Astrocyte of the spinal cord (primary cell): ENCODE measurements at places on chromosomes 12 and 14.

GRCh38 chr12:93704122-93704521, 26.9 kb downstream of the CRADD start:
- DNase-seq = no peak

GRCh38 chr14:52950410-52950897, 396 bp downstream of the FERMT2 start:
- peak; percentile 51 for DNase-seq

DNA sequence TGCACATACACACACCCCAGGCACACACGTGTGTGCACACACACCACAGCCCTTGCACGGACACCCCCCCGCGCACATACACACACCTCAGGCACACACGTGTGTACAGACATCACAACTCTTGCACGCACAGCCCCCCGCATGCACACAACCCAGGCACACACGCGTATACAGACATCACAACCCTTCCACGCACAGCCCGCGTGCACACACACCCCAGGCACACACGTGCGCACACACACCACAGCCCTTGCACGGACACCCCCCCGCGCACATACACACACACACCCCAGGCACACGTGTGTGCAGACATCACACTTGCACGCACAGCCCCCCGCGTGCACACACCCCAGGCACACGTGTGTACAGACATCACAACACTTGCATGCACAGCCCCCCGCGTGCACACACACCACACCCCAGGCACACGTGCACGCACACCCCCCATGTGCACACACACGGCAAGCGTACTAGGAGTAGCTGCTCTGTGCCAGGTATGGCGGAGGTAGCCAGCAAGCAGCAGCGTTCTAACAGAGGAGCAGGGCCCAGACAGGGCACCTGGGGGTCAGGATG, 18.2 kb upstream of the ANKLE2 start:
- no peak for DNase-seq

DNA sequence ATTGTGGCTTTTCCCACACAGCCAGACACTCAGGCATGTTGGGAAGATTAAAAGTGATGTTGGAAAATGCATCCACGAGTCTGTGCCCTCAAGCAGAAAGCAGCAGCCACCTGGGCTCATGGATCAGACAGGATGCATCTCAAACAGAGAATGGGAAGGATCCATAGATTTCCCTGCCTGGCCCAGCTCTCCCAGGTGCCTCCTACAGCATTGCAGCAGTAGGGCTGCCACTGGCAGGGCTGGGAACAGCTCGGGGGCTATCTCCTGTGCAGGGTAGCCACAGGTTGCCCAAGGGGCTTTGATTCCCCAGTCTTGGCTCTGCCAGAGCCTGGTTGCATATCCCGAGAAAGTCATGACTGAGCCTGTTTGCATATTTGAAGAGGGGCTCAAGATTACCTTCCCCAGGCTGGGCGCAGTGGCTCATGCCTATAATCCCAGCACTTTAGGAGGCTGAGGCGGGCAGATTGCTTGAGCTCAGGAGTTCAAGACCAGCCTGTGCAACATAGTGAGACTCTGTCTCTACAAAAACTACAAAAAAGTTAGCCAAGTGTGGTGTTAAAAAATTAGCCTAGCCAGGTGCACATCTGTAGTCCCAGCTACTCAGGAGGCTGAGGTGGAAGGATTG, 19.5 kb downstream of the C14orf132 start:
- DNase-seq = no peak

DNA sequence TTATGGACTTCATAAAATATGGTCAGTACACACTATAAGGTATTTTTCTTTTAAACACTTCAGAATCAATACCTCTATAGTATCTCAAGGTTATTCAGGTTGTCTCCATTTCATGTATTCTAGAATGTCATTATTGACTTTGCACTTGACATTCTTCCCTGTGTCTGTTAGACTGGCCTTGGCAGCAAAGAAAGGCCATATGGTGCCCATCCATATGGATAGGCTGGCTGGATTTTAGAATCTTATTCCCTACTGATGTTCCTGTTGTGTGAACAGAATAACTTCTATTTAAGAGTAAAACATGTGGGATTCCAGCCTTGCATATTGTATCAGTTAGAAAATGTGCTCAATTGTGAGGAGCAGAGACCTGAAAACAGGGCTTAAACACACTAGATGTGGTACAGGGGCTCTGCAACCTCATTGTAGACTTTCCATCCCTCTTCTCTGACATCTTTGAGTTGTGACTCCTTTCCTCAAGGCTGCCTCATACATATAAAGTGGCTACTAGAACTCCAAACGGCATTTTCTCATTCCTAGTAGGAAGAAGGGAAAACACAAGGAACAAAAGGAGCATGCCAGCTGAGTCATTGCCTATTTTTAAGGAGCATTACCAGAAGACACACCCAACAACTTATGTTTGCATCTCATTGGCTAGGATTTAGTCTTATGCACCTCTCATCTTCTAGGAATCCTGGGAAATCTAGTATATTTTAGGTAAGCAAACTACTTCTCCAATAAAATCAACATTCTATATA, 221.2 kb upstream of the TMPO start:
- DNase-seq = no peak

DNA sequence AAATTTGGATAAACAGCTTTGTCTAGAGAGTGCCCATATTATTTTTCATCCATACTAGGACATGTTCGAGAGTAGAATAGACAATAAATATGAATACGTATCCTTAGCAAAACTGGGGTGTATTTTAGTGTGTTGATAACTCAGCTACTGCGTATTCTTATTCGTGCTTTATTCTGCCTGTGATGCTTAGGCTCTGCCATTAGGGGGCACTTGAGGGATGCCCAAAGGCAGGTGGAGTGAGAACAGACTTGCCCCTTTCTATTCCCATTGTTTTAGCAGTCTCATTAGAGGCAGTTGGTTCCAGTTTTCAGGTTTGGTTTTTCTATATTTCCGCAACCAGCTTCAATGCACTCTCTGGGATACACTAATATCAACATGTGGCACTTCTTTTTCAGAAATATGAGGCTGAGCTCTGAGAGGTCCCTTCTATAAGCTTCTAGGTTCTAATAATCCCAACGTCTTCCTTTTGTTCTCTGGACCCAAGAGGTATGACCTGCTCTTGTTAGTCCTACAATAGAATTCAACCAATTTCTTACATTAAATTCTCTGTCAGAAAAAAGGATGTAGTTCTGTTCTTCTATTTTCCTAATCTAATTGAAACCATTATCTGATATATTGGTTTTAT, 985.7 kb upstream of the FBXO33 start:
- DNase-seq = no peak

DNA sequence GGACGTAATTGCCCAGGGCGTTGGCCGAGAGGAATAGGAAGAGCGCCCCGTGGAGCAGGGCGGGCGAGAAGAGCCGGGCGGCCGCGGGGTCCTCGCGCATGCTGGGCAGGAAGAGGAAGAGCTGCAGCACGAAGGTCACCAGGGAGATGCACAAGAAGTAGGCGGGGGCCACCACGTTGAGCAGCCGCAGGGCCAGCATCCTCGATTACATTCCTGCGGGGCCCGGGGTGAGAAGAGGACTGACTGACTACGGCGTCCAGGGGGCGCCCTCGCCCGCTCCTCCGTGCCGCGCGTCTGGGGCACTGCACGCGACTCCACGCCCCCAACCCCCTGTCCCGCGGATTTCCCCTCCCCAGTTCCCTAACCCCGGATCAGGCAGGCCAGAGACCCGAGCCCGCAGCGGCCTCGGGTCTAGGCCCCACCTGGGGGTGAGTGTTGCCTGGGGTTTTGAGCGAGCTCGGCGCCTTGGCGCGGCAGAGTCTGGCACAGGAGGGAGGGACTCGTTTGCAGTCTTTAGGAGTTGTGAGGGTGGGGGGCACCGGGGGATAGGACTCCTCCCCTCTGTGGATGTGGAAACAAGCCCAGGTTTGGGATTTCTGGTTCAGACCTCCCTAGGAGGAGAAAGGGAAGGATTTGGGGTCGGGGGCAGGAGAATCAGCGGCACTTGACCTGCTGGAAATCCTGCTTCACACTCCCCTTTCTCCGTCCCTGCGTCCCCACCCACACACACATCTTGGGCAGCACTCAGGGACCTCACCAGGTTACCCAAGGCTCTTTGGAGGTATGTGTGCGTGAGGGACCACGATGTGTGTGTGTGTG, 1.8 kb downstream of the ZDHHC22 start:
- no peak for DNase-seq

DNA sequence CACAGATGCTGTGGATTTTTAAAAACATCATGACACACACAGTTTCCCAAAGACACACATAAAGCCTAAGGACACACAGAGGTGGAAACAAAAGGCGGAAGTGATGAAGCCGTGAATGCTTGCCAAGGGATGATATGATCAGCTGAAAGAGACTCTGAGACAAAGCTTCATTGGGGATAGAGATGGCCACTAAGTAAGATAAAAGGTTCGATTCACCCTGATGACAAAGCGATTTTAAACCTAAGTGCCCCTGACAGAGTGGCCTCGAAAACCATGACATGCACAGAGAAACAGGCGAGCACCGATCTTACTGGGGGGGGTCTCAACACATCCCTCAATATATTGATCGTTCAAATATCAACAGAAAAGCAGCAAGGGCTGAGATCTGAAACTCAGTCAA, 20.3 kb upstream of the EIF5 start:
- DNase-seq = no peak

GRCh38 chr12:78028426-78028825, 197.7 kb downstream of the NAV3 start:
- DNase-seq = no peak

DNA sequence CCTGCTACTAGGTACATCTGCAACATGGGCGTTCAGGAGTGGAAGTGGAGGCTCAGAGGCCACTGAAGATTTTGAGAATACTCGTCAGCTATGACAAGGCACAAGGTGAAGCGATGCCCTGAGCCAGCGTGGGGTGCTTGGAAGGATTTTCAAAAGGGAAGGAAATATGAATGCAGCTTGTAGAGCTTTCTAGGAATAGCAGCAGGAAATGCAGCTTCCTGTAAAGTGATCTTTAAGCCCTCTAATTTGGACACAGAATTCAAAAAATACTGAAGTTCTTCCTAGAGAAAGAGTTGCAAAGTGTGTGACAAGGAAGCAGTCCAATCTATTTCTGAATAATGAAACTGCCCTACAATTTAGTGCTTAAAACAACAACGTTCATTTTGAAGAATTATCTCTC, 13.2 kb upstream of the C1S start:
- no peak for DNase-seq

DNA sequence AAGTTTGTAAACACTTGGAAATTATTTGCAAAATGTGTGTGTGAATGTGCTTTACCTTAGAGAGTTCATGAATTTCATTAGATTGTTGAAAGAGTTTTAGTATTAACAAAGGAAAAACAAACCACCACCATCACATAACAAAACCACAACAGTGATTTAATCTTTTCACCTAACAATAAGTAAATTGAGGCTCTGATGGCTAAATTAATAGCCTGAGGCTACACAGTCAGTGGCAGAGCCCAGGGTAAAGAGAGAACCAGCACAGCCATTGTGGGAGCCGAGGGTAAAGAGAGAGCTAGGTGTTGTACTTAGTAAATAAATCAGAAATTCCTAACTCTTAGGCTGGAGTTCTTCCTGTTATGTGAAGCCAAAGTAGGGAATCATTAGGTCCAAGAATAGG, 51.2 kb upstream of the CAPRIN2 start:
- no peak for DNase-seq

- DNase-seq = no peak
Observed at GRCh38 chr14:50103558-50103957, 12.8 kb downstream of the VCPKMT start.

GRCh38 chr12:101086490-101087135, 123.4 kb downstream of the SLC5A8 start:
- peak; percentile 35 for DNase-seq

DNA sequence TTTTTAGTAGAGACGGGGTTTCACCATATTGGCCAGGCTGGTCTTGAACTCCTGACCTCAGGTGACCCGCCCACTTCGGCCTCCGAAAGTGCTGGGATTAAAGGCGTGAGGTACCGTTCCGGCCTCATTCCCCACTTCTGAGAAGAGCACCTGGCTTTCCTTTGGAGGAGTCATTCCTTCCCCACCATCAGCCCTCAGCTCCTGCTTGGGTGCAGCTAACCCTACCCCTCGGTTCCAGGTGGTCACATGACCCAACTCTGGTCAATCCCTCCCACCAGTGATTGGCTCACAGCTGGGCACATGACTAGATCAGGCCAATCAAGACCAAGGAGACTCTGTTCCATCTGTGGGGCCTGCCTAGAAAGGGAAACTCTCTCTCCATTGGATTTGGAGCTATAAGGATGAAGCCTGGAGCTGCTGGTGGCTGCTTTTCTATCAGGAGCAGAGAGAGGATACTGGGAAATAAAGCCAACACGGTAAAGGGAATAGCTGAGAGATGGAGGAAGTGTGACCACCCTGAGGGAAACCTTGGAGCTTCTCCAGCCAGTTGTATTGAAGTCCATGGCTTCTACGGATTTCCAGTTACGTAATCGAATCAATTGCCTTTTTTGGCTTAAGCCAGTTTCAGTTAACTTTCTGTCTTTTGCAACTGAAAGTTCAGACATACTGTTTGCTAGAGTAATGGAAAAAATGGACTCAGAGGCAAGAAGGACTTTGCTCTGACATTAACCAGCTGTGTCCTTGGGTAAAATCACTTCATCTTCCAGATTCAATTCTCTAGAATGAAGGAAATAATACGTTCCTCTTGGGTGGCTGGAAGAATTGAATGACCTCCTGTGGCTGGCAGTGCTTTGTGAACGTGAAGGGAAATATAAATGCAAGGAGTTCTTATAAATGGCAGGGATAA, 19.7 kb upstream of the IFT81 start:
- peak; percentile 12 for DNase-seq

GRCh38 chr12:107302649-107303341, 209.4 kb upstream of the CRY1 start:
- DNase-seq = no peak

- DNase-seq = peak; percentile 1
Observed at GRCh38 chr12:131112021-131112420, 158.3 kb downstream of the ADGRD1 start.

GRCh38 chr12:51666696-51667095, 75.7 kb downstream of the SCN8A start:
- DNase-seq = no peak

GRCh38 chr14:26088275-26088674, 509.6 kb downstream of the NOVA1 start:
- DNase-seq = no peak

DNA sequence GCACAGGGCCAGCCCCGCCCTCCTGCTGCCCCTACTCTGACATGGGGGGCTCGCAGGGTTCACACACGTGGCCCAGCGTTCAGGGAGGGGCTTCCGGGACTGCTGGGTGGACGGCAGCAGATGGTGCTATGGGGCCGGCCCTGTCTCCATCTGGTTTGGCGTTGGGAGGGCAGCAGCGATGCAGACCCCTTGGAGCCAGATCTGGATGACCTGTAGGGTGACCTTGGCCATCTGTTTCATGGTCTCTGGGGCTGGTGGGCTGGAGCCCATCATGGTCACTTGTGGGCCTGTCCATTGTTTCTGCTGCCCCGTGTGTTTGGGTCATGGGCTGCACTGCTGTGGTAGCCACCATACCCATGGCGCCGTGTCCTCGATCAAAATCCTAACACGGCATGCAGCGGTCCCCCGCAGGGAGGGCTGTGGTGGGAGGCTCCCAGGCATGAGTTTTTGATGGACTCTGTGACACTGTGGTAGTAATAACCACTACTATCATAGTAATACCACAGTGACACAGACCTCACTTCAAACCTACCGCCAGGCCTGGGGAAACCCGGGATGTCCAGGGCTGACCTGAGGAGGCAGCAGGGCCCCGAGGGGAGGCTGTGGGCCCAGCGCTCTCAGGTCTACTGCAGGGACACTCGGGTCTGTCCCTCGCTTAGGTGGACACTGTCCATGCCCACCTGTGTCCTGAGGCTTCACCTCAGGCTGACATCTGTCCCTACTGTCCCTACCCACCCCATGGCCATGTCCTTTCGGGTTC, 359.4 kb downstream of the TMEM121 start:
- DNase-seq = no peak
